ENCODE measurements at places on chromosomes 6 and 20. TPM values are rescaled to one million over a fixed set of nuclear protein-coding genes. Genes with fewer than 3 reads are reported as not detected.
A peak's percentile ranks its signal among the peaks of the same experiment; 100 is the strongest.

DNA sequence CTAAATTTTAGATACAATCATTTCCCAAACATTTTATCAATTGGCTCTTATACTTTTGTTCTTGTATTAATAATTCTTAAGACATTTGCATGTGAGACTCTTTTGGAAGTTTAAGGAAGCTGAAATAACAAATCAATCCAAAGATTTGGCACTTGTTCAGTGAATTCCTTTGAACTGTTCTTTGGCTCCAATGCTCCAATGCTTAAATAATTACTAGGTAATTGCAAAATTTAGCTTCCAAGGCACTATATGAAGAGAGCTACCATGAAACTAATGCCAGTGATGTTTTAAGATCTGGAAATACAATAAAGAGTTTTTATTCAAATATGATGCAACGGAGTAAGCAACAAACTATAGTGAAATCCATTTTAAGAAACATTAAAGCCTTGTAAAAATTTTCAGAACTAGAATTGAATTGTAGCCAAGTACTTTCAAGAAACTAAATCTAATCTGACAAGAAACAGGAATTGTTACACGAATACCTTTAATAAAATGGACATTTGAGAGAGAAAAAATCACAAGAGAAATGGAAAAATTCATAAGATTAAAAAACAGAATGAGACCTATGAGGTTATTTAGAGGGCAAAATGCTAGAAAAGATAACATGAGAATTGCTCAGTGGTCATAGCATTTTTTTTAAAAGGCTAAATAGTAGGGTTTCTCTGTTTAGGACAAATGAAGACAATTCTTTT lies 43.6 kb upstream of the SMLR1 start:
- no peak for DNase-seq

- DNase-seq, result no peak
Observed at GRCh38 chr6:43869792-43870659, 100.0 kb downstream of the VEGFA start.

DNA sequence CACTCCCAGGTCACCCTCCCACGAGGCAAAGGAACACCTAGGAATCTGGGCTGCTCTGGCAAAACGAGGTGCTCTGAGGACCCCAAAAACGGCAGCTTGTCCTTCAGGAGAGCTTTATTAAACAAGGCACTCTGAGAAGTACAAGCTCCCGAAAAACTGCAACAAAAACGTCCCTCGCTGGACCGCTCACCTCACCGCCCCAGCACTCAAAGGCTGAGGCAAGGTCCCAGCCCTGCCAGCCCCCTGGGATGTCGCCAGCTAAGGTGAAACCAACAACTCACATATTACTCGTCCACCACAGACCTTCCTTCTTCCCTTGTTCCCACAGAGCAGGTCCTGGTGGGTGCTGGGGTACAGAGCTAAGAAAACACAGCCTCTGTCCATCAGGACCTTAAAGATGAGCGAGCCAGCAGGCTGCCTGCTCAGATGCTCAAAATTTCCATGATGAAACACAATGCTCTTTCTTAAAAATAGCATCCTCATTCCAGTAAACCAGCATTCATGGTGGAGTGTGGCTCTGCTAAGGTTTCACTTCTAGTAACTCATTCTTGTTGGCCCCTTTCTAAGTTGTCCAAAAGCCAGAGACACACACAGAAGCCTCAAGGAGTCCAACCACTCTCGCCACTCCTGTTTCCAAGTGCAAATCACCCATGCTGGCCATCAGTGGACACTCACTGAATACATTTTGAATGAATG lies 35.9 kb downstream of the ATP9A start:
- DNase-seq, result no peak

DNA sequence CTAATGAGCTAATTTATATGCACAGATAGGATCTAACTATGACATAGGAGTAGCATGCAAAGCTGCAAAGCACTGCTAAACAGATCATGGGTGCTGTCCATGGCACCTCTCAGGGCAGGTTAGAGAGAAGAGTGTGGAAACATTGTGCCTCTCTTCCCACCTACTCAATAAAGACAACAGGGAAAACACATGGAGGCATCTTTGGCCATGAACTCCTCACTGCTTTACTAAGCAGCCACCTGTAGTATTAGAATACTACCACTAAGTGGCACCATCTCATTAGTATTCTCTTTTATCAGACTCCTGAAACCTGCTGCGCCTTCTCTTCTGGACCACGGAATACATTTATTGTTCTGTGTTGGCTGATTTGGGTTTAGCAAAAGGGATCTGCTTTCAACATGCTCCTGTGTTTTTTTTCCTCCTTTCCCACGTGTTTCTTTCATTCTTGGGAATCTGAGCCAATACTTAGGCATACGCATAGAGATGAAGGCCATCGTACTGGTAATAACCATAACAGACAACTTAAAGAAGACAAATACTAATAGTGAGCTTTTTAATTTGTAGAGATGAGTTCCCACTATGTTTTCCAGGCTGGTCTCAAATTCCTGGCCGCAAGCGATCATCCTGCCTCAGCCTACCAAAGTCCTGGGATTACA lies 9.4 kb upstream of the HDDC2 start:
- DNase-seq, result no peak

DNA sequence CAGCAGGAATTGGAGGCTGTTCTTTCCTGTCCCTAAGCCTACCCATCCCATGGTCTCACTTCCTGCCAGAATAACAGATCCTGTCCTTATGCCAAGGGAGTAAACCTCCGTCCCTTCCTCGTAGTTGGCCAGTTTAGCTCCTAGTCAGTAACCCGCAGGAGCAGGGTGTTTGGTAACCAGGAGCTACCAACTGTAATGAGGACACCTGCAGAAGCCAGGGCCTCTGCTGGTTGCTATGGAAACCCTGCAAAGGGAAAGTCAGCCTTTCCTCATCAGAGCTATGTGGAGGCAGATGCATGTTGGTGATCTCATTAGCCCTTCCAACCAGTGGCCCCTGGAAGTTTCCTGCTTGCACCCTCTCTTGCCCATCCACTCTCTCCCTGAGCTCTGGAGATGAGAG lies 368.2 kb upstream of the SULF2 start:
- DNase-seq, result peak; percentile 39

DNA sequence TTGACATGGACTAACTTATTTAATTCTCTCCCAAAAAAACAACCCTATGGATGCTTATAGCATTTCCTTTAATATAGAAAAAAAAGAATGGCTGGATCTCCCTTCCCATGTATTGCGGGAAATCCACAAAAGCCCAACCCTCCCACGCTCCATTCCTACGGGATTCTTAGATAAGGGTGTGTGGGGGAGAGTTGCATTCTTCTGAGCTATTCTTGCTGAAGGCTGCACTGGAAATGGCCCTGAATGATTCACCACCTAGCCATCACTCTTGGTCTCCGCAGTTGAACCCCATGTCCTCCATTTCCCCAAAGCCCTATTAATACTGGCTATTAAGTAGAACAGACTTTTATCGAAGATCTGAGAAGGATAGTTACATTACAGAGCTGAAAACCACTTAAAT lies 41.9 kb upstream of the ADGRF5 start:
- no peak for DNase-seq

DNA sequence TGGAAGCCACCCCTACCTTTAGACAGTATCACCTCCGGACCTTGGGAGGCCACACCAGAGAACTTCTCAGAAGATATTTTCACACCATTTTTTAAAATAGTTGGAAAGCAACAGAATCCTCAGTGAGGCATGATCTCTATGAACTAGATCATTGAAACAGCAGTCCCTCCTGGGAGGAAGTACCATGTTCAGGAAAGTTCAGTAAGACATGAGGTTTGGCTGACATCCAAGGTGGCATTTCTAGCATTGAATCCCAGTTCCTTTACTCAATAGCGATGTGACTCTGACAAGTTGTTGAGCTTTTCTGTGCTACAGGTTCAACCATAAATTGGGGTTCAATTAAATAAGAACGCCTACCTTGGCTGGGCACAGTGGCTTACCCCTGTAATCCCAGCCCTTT lies 169.0 kb downstream of the TBC1D7 start:
- DNase-seq, result no peak

DNA sequence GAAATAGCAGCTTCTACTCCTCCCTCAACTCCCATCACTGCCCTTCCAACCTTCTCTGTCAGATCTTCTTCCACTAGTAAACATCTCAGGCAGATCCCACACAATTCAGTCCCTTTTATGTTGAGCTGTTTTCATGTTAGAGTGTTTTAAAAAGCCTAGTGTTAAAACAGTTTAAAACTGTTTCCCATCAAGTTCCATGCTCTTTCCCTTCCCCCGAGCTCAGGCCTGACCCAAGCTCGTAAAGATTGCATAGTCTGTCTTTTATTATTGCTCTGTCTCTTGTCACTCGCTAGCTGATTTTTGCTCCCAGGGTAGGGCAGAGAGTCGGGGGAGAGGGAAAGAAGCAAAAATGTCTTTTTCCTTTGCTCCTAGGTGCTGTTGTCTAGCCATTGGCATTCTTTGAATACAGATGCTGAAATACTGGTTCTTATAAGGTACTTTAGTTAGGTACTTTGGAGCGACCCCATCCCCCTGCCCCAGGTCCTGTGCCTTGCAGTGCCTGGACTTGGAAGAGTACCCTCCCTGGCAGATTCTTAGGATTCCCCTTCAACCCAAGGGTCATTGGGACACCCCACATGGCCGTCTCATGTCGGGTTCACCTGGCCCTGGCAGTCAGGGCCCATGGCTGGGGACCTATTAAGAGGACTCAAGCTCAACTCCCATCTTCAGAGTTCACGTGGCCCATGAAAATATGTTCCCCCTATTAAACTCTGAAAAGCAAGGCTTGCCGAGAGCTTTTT lies 101.2 kb upstream of the ARMC2 start:
- no peak for DNase-seq

- DNase-seq, result no peak
Observed at GRCh38 chr6:77492530-77492929, 29.2 kb upstream of the HTR1B start.

DNA sequence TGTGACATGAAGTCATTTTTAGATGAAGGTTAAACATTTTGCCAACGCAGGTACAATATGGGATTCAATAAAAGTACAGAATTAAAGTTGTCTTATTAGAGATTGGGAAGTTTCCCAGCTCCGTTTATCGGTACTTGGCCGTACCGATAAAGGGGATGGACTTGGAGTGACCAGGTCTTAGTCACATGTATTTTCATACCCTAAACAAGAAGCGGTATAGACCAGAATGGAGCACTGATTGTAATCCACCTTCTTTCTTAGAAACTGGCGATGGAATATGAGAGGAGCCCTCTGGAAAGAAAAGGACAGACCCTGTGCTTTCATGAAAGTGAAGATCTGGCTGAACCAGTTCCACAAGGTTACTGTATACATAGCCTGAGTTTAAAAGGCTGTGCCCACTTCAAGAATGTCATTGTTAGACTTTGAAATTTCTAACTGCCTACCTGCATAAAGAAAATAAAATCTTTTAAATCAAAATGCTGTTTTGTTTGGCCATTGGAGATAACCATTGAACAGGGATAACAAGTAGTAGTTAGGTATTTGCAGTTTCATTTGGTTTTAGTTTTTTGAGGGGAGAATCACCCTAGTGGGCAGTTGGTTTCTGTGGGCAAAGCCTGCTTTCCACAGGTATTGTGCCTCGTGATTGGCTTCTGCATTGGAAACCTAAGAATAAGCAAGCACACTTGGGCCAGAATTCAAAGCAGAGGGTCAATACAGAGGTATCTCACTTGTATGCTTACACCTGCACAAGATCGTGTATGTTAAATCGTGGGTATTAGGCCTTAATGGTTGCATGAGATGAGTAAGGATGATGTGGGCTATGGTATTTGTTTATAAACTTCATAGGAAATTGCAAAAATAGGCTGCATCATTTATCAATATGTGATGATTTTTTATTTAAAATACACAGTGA lies 11.2 kb upstream of the ZNFX1 start:
- DNase-seq, result no peak

- no peak for DNase-seq
Observed at GRCh38 chr20:40931410-40932044, 97.1 kb upstream of the TOP1 start.

GRCh38 chr6:65229825-65230224 lies 477.2 kb downstream of the EYS start:
- no peak for DNase-seq

GRCh38 chr6:45822873-45823272 lies 192.8 kb downstream of the CLIC5 start:
- no peak for DNase-seq

DNA sequence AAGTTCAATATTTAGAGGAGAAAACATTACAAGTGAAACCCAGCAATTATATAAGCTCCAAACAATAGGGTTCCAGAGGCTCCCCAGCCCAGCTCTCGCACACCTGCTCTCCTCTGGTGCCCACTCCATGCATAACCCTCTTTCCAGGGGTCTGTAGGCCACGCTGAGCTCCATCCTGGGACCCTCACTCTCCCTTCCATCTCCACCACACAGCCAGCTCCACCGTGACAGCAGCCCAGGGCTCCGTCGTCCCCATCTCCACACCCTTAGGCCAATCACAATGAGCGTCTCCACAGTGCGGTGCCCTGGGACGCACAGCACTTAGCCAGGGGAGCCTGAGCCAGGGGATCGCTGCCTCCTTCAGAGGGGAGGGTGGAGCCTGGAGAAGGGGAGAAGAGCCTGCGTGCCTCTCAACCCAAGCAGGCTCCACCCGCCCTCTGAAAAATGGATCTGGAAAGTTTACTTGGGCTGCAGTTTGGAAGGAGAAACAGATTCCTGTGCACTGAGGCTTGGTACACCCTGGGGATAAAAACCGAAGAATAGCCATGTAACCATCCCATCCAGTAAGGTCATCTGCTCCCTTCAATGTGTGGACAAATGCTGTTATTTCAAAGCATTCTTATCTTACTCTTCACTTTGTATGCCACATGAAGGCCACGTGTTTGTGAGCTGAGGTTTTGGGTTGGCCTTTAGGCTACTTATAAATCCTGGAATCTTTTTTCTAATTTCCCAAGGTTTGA lies 72.4 kb upstream of the GGTLC1 start:
- DNase-seq, result no peak

DNA sequence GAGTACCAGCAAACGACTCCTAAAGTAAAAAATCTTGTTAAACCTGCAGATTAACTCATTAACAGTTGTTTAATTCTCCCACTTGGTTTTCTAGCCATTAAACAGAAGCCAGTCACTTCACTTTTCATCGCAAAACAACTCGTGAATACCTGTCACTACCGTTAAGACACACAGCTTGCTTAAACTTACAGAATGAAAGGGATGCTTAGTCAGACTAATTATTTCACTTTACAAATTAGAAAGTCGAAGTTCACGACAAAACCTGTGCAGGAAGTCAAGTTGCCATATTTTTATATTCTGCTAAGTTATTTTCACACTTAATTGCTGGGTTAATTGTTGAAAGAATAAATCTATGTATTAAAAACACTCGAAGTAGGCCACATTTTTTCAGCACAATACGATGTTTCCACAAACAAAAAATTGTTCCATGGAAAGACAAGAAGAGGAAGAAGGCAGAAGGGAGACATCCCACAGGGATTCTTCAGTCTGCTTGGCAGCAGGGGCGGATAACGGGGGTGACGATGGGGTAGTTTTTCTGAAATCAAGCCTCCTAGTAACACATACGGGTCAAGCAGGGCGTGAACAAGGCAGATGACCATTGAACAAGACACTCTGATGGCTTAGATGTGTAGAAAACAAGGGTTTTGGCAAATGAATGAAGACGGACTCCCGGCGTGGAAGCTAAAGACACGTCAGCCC lies 933 bp downstream of the SSR1 start:
- peak; percentile 15 for DNase-seq

Gene HSPA12B
- total RNA-seq, result 0.04 TPM

Gene PRPH2
- not detected for total RNA-seq

Gene ZSCAN26
- 10.1 TPM for total RNA-seq

Gene WFDC5
- total RNA-seq, result 0.51 TPM

Gene RTN4IP1
- 10.7 TPM for total RNA-seq

Gene GSTA2
- not detected for total RNA-seq

Gene KIAA0408
- total RNA-seq, result not detected
